Bladder microvascular endothelial cell (primary cell): ENCODE measurements at places on chromosomes 12 and 14. TPM values are rescaled to one million over a fixed set of nuclear protein-coding genes. Genes with fewer than 3 reads are reported as not detected.

Gene SDR9C7
- not detected in 2 replicates for total RNA-seq

Gene EID3
- 5.0 and 17.6 TPM in 2 replicates for total RNA-seq

Gene CCDC198
- total RNA-seq, result not detected in 2 replicates

Gene TMEM19
- total RNA-seq, result 35.9 and 49.4 TPM in 2 replicates

Gene SCNN1A
- total RNA-seq, result 0.16 TPM in 1 of 2 replicates, not detected in the other

Gene GUCY2C
- not detected in 2 replicates for total RNA-seq

Gene FMNL3
- 61.7 and 123 TPM in 2 replicates for total RNA-seq

Gene MIPOL1
- total RNA-seq, result 6.3 and 21.2 TPM in 2 replicates

Gene TRIM9
- total RNA-seq, result not detected in 2 replicates

Gene RPGRIP1
- under 0.01 and 0.19 TPM in 2 replicates for total RNA-seq

Gene ABCD2
- not detected in 2 replicates for total RNA-seq

Gene ATF7
- 7.1 and 19.1 TPM in 2 replicates for total RNA-seq

Gene EML1
- total RNA-seq, result 33.8 and 36.6 TPM in 2 replicates

Gene FBXO33
- total RNA-seq, result 16.4 and 16.9 TPM in 2 replicates

Gene TAS2R46
- 1.5 and 6.5 TPM in 2 replicates for total RNA-seq

Gene KRT77
- total RNA-seq, result not detected in 2 replicates

Gene REC8
- 2.3 and 2.5 TPM in 2 replicates for total RNA-seq

Gene RHOF
- total RNA-seq, result 3.9 and 5.8 TPM in 2 replicates

Gene RAD51B
- 8.7 and 23.2 TPM in 2 replicates for total RNA-seq

Gene PSMA6
- total RNA-seq, result 216 and 271 TPM in 2 replicates

Gene ASIC1
- total RNA-seq, result 0.13 and 0.16 TPM in 2 replicates

Gene NELL2
- 0.06 TPM in 1 of 2 replicates, not detected in the other for total RNA-seq

Gene KLHL33
- total RNA-seq, result under 0.01 TPM in 2 replicates

Gene CELA1
- not detected in 2 replicates for total RNA-seq

Gene PLEK2
- 1.1 and 4.7 TPM in 2 replicates for total RNA-seq

Gene OAS3
- 15.1 and 18.8 TPM in 2 replicates for total RNA-seq

Gene FAR2
- total RNA-seq, result 20.4 and 65.9 TPM in 2 replicates

Gene SAMD4A
- 25.7 and 120 TPM in 2 replicates for total RNA-seq

Gene TMCC3
- total RNA-seq, result 8.5 and 21.7 TPM in 2 replicates

Gene HCAR1
- total RNA-seq, result under 0.01 TPM in 1 of 2 replicates, not detected in the other

Gene CTSG
- not detected in 2 replicates for total RNA-seq

Gene ANKRD52
- 8.4 and 33.0 TPM in 2 replicates for total RNA-seq

Gene FERMT2
- total RNA-seq, result 77.9 and 108 TPM in 2 replicates

Gene PPP4R4
- under 0.01 and 0.16 TPM in 2 replicates for total RNA-seq

Gene CCT2
- 149 and 263 TPM in 2 replicates for total RNA-seq

Gene ADGRD1
- total RNA-seq, result 0.06 and 0.16 TPM in 2 replicates

Gene IL22
- total RNA-seq, result not detected in 2 replicates

Gene GOLGA5
- total RNA-seq, result 22.3 and 29.1 TPM in 2 replicates

Gene PTPRR
- total RNA-seq, result 0.65 and 0.88 TPM in 2 replicates

Gene UBR7
- total RNA-seq, result 41.4 and 58.7 TPM in 2 replicates

Gene BBS10
- total RNA-seq, result 7.4 and 14.1 TPM in 2 replicates
